A549 treated with ZK216348 at 1 μM for 4 hours (cell line): ENCODE measurements at places on chromosomes 12 and 14. TPM values are rescaled to one million over a fixed set of nuclear protein-coding genes. Genes with fewer than 3 reads are reported as not detected.

The PZP gene
- not detected in 5 replicates for total RNA-seq

The IL22 gene
- total RNA-seq = not detected in 5 replicates

The IFNG-AS1 gene
- not detected in 5 replicates for total RNA-seq

The ZFHX2 gene
- 0.85 to 1.8 TPM (median 1.3 TPM) in 5 replicates for total RNA-seq

The ITPK1 gene
- 42.0 to 64.4 TPM (median 60.7 TPM) in 5 replicates for total RNA-seq

The C1QL4 gene
- 3.8 to 7.6 TPM (median 6.4 TPM) in 5 replicates for total RNA-seq

The LTA4H gene
- total RNA-seq = 93.7 to 123 TPM (median 102 TPM) in 5 replicates

The LTB4R2 gene
- 2.0 to 6.3 TPM (median 5.6 TPM) in 5 replicates for total RNA-seq

The SSTR1 gene
- total RNA-seq = not detected in 5 replicates

The RNU4-1 gene
- not detected in 5 replicates for total RNA-seq

The WNT5B gene
- total RNA-seq = 0.95 to 4.2 TPM (median 2.4 TPM) in 5 replicates

The WNT1 gene
- total RNA-seq = 0.13 to 0.20 TPM in 2 of 5 replicates, not detected in the others

The GPR84 gene
- total RNA-seq = not detected in 5 replicates

The AQP6 gene
- not detected in 5 replicates for total RNA-seq

The MYO1A gene
- 0.16 to 0.68 TPM (median 0.55 TPM) in 5 replicates for total RNA-seq

The RDH16 gene
- total RNA-seq = 0.11 to 0.24 TPM (median 0.14 TPM) in 4 of 5 replicates, not detected in the other

The GDF3 gene
- not detected in 5 replicates for total RNA-seq

The BMAL2 gene
- 13.0 to 21.7 TPM (median 20.2 TPM) in 5 replicates for total RNA-seq

The PRPF39 gene
- total RNA-seq = 12.4 to 24.7 TPM (median 20.5 TPM) in 5 replicates

The SLC8A3 gene
- not detected in 5 replicates for total RNA-seq

The BCL11B gene
- 0.23 to 0.45 TPM (median 0.25 TPM) in 5 replicates for total RNA-seq

The HSPB8 gene
- 13.4 to 18.4 TPM (median 14.9 TPM) in 5 replicates for total RNA-seq

The NTF3 gene
- not detected in 5 replicates for total RNA-seq
